Activated CD8-positive, alpha-beta memory T cell treated with anti-CD3 and anti-CD28 coated beads for 4 hours (primary cell): ENCODE measurements at places on chromosomes 2 and 18.

GRCh38 chr2:54641988-54642387 lies 81.5 kb upstream of the EML6 start:
- DNase-seq: no peak

DNA sequence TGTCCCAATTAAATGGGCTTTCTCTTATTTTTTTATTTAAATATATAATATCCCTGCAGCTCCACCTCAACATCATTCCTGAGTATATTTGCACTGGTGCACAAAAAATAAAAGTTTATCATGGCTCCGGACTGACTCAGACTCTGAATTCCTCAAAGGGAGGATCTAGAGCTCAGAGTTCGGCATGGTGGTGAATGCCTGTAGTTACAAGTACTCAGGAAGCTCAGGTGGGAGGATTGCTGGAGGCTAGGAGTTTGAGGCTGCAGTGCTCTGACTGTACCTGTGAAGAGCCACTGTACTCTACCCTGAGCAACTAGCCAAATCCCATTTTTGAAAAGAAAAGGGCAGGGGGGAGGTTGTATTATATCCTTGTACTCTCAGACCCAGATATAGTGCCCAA lies 52.8 kb upstream of the NRXN1 start:
- DNase-seq: no peak

DNA sequence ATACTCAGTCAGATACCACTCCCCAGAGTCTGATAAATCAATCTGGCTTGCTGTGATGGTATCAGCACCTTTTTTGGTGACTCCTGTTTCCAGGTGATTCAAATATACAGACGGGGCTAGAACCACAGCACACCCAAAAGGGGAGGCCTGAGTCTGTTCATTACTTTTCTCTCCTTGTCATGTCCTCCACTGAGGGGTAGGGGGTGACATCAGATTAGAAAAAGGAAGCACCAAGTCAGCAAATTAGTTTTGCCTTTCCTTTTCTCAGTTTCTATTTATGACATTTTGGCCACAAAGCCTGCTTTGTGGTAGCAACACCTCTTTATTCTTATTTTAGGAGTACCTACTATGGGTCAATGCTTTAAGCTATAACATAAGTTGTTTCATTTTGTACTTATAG lies 127.4 kb downstream of the CCDC102B start:
- no peak for DNase-seq

DNA sequence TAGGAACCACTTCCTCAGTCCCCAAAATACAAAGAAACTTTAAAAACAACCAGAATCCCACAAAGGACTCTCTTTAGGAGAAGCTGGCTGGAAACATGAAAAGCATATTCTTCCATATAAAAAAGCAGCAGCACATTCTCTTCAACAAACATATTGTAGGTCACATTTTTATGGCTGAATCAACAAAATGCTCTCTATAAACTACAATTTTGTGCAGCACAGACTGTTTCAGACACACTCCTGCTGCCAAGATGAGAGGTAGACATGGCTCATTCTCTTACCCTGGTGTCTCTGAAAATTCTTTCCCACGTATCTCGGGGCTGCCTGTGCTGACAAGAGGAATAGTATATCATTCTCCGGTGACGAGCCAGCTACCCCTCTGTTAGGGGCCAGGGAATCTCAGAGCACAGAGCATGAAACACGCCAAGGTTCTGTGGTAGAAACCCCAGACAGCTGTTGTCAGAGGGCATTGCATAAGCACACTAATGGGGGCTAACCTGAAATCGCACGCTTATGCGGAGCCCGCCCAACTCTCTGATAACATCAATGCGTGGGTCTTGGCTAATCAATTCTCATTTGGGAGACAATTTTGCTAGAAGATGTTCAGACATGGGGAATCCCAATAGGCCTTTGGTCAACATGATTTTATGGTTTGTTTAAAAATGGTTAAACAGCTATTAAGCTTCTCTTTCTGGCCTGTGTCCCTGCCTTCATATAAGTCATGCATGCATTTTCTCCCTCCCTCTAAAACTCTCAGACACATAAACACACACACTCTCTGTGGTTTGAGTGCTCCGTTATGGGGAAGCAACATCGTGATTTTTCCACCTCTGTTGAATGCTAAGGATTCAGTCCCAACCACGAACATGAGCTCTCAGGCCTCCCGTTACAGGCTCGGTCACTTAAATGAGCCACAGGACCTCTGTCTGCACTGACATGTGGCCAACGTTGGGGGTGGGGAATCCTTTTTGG lies 177.5 kb downstream of the INO80D start:
- no peak for DNase-seq

GRCh38 chr2:121634354-121635307 lies 14.6 kb downstream of the CLASP1 start:
- DNase-seq: no peak

DNA sequence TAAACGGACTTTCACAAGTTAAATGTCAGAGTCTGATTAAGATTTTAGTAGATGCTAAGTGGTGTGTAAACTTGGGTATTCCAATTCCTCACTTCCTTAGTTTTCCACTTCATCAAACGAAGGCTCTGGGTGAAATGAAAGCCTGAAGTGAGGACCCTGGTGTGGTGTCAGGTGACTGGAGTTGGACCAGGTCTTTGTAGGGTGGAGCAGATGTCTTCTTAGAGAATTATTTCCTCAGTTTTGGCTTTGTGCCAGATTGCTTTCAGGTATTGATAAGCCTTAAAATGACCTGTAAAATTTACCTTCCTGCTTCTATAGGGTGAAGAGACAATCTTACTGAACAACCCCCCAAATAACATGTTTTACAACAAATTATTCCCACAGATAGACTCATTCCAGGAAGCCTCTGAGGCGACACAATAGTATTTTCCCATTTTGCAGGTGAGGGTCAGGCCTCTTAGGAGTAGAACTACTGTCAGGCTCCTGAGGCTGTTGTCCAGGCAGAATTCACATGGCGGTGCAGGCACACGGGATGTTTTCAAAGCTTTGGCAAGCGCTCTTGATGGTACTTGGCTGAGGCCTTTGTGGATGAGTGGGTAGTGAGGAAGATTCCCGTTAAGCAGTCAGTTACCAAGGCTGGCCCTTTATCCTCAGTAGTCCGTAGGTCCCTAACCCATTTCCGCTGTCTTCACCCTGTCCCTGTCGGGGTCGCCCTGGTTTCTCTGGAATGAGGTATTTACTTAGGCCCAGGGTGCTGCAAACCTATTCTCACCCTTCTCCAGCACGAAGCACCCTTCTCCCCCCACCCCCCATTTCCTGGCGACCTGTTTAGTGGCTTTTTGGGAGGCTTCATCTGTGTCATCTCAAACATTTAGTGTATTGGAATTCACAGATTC lies 6.6 kb downstream of the RPS7 start:
- no peak for DNase-seq

DNA sequence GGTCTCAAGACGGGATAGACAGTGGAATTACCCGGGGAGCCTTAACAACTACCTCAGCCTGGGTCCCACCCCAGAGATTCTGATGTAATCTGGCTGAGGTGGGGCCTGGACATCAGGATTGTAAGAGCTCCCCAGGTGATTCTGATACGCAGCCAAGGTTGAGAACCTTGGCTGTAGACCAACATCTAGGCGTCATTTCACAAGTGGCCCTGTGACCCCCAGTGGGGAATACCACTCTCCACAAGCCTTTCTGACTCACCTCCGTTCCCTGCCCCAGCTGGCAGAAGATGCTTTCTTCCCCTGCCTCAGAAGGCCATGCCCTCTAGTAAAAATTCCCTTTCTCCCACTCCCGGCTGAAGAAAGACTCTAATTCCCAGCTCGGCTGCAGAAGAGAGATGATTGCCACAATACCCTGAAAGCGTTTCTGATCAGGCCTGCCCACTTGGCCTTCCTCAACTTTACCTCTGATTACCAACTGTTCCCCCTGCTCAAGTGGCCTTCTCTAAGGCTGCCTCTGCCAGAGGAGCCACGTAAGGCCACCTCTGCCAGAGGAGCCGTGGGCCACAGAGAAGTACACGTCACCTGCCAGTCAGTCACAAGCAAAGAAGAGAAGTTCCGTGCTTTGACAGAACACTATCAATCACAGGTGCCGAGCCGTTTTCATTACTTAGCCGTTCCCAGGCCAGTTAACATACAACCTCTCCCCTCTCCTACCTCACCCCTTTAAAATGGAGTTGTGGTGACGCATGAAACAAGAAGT lies 116.8 kb upstream of the PKDCC start:
- DNase-seq: no peak

DNA sequence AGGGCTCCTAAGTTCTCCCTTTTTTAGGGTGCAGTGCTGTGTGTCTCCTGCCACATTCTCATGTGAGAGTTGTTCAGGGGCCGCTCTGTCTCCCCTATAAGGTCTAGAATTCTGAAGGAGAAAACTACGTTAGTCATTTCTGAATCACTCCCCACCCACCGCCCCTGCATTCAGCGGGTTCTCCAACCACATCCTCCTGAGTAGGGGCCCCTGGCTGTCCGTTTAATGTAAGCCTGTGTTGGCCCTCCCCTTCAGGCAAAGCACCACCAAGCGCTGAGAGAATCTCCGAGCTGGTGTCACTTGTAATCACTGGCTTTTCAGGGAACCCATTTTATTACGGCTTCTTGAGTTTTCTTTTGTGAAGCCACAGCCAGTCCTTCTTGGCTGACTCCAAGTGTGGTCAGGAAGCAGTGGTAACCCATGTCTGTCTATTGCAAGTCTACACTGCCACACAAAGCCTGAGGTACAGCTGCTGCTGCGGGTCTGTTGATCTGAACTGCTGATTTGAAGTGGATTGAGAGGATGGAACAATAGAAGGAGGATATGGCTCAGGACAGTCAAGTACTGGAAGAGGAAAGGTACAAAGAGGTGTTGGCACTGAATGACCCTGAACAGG lies 16.9 kb downstream of the LCT start:
- DNase-seq: peak; percentile 66

- DNase-seq: no peak
Measured at GRCh38 chr18:3251249-3251962, 3.8 kb downstream of the MYL12A start.

DNA sequence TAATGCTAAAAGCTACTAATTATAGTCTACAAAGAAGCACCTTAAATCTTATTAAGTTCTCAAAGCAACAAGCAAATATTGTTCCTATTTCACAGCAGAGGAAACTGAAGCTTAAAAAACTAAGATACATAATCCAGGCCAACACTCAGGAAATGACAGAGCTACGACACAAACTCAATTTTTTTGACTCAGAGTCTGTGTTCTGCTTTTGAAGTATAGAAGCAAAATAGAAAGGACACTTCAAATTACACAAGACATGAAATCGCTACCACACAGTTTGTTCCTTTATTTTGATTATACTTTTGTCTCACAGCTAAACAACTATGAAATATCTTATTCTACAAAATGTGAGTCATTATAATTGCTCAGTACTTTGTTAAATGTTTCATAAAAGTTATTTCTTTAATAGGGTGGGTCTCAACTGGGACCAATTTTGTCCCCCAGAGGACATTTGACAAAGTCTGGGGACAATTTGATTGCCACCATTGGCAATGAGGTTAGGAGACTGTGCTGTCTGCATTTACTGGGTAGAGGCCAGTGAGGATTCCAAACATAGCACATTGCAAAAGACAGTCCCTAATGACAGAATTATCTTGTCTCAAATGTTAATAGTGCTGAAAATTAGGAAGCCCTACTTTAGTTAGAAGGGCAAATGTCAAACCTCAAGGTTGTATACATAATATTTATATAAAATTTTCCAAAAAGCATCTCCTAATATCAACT lies 101.5 kb upstream of the GRB14 start:
- DNase-seq: no peak

GRCh38 chr2:9252002-9252357 lies 45.4 kb downstream of the ASAP2 start:
- DNase-seq: no peak

GRCh38 chr2:45130736-45131135 lies 121.5 kb upstream of the SIX2 start:
- DNase-seq: no peak

DNA sequence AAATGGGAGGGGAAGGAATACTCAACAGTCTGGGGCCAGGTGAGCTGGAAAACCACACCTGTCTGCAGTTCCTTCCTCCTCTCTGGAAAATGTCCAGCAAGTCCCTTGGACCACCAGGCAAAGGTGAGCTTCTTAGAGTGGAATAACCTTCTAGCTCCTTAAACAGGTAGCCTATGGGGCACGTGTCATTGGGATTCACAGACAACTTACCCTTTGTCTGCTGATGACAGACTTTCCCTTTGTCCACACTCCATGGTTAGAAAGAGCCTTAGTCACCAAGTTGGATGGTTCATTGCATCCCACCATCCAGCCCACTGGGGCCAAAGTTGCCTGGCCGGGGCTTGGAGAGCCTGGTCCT lies 98.0 kb upstream of the ITGA6 start:
- DNase-seq: no peak
